Activated CD4-positive, alpha-beta T cell treated with anti-CD3 and anti-CD28 coated beads, Interleukin-2, amount 50 U/mL, for 16 hours (primary cell): ENCODE measurements at places on chromosomes 5 and 9.

DNA sequence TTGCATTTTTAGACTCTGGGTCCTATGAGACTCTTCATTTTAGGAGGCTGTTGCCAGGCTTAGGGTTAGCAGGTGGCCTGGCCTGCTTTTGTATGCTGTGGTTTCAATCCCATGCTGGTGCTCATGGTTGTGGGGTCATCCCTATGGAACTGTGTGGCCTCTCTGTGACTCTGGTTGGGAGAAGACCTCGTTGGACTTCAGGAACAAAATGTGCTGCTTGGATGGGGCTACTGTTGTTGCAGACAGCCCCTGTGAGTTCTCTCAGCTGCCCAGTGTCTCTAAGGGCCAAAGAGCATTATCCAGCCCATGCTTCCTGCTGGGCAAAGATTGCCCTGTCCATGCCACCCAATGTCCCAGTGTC lies 169.5 kb upstream of the S1PR3 start:
- no peak for DNase-seq

DNA sequence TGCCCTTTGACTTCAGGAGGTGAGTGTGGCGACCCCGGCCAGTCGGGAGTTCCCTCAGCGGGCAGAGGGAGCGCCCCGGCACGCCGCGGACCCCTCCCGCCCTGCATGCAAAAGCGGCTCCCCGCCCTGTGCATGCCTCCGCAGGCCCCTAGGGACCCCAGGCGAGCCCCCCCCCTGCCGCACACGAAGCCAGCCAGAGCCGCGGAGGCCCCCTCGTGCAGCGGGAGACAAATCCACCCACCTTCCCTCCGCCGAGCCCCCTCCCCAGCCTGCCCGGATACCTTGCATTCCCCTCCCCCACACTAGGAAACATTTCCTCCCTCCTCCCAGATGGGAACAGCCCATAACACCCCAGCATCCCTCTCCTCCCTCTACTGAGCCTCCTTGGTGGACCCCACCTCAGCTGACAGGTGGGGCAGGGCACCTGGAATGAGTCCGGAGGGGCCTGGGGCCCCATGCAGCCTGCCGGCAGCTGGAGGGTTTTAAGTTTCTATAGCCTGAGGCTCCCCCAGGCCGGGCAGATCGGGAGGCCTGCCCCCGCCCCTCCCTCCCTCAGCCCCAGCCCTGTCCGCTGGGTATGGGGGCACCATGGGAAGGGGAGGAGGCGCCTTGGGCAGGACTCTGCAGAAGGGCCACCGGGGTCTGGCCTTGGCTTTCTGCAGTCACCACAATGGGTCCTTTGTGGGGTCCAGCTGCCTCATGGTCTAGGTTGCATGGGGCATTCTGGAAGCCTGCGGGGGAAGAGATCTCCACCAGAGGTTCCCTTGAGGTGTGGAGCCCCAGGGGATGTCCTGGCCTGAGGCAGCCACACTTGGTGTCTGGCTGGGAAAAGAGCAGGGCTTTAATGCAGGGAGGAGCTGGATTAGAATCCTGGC lies 601 bp downstream of the ERGIC1 start:
- DNase-seq = no peak

GRCh38 chr9:93592643-93593021 lies 16.2 kb downstream of the PHF2 start:
- no peak for DNase-seq

- DNase-seq = no peak
Observed at GRCh38 chr5:177304392-177305119, 957 bp downstream of the PRELID1 start.

DNA sequence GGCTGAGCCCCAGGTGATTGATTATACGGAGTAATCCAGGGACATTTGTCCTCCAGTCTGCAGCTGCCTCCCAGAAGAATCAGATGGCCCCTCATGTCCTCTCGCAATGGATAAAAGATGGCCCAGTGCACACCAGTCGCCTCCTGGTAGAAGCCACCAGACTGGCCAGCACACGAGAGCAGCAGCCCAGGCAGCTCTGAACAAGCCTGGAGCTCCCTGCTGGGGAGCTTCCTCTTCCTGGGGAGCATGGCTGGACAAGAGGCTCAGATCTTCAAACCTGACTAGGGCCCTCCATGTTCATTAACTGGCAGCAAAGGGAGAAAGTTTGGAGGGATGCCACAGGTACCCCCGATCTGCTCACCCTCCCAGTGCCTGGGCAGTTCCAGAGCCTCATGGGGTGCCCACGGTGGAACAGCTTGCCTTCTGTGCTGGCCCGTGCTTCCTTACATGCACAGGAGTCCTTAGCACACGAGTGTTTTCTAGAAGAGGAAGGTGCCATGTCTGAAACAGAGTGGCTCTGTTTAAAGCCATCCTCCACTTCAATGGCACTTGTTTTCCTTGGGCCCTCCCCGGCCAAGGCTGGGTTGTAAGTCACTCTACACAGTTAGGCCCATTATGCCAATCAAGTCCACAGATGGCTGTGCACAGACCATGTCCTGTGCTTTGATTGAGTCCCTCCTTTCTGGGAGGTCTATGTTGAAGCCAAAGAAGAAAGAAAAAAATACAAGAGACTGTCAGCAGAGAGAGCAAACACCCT lies 75.6 kb downstream of the PRRT1B start:
- DNase-seq = no peak

GRCh38 chr9:96061293-96061987 lies 185.9 kb downstream of the ERCC6L2 start:
- DNase-seq = peak; percentile 32

DNA sequence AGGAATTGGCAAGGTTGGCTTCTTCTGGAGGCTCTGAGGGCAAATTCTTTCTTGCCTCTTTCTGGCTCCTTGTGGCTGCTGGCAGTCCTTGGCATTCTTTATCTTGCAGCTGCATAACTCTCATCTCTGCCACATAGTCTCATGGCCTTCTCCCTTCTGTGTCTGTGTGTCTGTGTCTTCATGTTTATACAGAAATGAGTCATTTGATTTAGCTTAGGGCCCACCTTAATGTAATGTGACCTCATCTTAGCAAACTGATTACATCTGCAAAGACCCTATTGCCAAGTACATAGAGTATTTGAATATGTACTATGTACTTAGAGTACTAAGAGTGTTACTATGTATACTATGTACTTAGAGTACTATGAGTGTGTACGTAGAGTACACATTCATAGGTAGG lies 122.5 kb downstream of the RFK start:
- DNase-seq = no peak

GRCh38 chr5:158637039-158637438 lies 462.7 kb downstream of the EBF1 start:
- no peak for DNase-seq

DNA sequence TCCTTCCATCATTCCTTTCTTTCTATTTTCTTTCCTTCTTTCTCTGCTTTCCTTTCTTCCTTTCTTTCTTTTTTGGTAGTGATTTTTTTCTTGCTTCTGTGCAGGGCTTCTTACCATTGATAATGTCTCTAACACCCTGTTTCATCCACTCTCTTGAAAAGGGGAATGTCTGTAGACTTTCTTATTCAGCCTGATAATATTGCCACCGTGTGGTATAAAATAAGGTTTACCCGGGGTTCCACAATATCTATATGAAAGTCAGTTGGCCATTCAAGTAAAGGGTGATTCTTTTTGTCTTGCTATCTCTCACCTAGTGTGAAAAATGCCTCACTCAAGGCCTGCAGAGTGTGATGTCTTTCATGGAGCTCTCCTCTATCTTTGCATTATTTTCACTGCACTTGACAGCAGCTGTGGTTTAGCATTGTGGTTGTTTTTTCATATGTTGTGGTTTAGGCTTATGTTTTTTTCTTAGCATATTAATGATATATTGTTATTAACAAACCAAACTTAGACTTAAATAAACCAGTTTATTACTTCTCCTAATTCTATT lies 153.9 kb downstream of the CSNK1G3 start:
- DNase-seq = no peak

DNA sequence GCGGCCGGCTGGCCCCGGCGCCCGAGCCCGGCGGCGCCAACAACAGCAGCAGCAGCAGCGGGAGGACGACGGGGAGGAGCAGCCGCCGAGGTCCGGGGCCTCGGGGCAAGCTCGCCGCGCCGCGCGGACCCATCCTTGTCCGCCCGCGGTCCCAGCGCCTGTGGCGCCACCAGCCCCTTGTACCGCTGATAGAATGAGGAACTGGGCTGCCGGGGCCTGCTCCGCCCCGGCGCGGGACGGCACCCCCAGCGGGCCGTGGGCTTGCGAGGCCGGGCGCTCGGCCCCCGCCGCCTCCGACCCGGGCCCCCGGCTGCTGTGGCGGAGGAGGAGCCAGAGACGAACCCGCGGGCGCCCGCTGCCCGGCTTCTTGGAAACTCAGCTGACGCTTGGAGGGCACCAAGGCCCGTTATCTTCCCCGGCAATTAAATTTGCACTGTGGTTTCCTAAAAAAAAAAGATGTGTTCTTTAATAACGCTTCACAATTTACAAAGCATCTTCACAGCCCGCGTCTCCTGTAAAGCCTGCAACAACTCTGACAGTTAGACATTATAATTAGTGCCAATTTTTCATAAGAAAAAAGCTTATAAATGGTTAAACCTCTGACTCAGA lies at the start of gene ARSB:
Gene ARSB, minus strand, starts transcription at position 195 of the 609 bp plus-strand sequence. Its CDS starts 62 bp downstream, at position 133.
- peak; percentile 73 for DNase-seq

DNA sequence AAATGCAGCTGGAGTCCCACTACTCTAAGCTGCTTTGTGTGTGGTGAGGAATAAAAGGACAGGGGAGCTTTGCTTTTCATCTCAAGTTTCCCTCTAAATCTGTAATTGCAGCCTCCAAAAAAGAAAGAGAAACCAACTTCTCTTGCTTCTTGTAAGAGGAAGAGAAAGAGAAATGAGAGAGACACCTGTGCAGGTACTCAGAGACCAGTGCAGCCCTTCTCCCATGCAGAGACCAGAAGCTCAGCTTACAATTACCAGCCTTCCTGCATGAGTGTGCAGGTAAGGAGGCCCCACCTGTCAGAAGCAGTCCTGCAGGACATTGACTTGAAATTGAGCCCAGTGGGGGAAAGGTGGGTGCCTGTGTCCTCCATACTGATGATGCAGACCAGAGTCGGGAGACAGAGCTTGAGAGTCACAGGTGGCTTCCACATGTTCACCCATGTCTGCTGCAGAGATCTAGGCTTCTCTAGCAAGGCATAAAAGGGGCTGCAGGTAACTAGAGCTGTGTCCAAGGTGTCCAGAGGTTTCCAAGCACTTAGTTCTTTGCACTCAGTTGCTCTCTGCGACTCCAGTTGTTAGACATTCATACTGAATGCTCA lies 15.3 kb upstream of the MED10 start:
- no peak for DNase-seq

DNA sequence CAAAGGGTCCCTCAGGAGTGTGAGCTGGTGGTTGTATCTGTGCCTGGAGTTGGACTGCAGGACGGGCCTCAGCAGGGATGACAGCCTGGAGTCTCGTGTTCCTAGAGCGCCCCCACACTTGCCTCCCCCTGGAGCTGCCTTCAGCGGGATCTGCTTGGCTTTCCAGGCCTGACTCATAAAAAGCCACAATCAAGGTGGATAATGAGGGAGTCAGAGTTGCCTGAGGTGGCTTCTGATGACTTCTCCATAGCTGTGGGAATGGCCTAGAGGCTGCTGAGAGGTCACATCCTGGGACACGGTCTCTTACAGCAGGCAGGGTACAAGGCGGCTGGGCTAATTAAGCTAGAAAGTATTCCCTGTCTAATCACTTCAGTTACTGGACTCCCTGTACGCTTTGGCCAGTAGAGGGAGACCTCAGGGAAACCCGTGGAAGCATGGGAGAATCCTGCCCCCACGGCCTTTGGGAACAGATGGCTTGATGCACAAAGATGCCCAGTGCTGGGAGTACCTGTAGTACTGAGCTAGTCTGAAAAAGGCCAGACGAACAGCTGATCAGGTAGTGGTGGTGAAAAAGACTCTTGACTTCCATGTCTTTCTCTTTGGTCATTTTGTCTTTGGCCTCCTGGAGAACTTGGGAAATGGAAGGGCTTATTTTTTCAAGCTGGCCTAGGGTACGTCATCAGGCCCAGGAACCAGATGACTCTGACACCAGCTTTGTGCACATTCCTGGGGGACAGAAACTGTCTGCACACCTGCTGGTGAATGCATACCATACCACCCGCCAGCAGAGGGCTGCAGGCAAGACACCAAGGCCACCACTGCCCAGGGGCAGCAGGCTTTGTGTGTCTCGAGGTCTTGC lies 16.1 kb upstream of the FRRS1L start:
- no peak for DNase-seq

DNA sequence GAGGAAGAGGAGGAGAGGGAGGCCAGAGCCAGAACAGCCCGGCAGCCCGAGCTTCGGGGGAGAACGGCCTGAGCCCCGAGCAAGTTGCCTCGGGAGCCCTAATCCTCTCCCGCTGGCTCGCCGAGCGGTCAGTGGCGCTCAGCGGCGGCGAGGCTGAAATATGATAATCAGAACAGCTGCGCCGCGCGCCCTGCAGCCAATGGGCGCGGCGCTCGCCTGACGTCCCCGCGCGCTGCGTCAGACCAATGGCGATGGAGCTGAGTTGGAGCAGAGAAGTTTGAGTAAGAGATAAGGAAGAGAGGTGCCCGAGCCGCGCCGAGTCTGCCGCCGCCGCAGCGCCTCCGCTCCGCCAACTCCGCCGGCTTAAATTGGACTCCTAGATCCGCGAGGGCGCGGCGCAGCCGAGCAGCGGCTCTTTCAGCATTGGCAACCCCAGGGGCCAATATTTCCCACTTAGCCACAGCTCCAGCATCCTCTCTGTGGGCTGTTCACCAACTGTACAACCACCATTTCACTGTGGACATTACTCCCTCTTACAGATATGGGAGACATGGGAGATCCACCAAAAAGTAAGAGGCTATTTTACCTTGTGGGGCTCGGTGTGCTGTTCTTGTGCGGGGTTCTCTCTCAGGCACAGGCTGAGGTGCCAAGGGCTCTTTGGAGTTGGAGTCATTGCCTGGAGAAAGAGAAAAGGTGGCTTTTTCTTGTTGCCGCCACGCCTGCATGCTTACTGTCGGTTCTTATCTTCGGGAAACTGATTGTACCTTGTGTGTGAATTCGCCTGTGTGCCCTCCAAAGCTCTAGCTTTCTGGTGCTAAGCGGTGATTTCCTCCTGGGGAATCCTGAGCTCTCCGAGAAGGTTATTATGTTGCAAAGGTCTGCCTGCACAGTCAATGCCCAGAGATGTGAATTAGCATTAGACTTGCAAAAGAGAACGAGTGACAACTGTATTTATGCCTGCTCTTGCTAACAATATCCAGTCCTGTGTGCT lies at the start of gene ISL1:
Gene ISL1, plus strand, starts transcription at position 318 of the 991 bp plus-strand sequence. Its CDS starts 224 bp downstream, at position 542.
- peak; percentile 32 for DNase-seq

GRCh38 chr5:119338326-119338946 lies 17.4 kb upstream of the TNFAIP8 start:
- DNase-seq = no peak

DNA sequence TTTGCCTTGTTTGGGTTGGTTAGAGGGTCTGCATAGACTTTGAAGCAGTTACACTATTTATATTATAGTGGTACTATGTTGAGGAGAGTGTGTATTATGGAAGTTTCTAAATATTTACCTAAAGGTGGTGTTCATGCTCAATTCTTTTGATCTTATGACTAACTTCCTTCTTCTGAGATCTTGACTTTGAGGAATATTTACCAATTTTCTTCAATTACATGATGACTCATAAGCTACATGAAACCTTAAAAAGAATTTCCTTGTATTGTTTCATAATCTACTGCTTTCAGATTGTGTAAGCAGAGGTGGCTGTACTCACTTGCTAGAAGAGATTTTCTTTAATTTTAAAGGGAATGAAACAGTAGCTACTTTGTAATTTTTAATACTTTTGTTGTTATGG lies 276.1 kb downstream of the TAF11L14 start:
- no peak for DNase-seq
